ENCODE measurements at places on chromosomes 4 and X. TPM values are rescaled to one million over a fixed set of nuclear protein-coding genes. Genes with fewer than 3 reads are reported as not detected.

Gene ZFYVE28
- total RNA-seq = not detected

Gene PAGE5
- total RNA-seq = not detected

Gene DCAF4L1
- total RNA-seq = not detected

Gene IL13RA1
- total RNA-seq = 52.3 TPM

Gene RNF128
- total RNA-seq = not detected

GRCh38 chr4:67327245-67328017 is 217.9 kb downstream of the CENPC start:
- peak; percentile 49 for DNase-seq

DNA sequence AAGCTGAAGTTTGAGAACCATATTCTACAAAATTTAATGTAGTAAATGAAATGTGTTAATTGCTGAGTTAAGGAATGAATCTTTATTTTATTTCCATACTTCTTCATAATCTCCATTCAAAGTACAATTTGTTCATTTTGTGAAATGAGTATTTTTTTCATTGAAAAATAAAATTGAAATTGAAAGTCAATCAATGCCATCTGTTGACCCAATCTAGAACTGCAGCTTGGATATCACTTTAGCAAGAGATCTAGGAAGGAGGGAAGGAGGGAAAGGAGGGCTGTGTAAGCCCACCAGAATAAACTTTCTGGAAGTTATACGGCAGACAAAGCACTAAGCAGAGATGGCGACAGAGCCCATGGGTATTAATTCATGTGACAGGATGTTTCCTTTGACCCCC is 128.4 kb downstream of the ZMAT1 start:
- no peak for DNase-seq

GRCh38 chr4:55337944-55338343 is 8.1 kb upstream of the SRD5A3 start:
- DNase-seq = no peak

DNA sequence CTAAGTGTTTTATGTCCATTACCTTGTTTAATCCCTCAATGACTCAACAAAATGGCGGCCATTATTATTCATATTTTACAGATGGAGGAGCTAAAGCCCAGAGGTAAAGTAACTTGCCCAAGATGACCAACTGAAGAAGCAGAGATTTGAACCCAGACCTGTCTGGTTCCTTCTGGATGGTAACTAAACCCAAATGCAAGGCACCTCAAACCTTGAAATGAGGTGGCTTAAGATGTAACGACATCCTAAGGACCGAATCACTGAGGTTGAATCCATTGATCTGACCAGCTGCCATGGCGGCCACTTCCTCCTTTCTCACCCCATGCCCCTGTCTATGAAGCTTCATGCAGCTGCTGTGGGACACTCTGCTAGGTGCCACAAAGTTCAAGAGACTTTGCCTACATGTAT is 932 bp downstream of the TLR10 start:
- no peak for DNase-seq

Measured in SJSA1 (cell line).